A172 (cell line): ENCODE measurements at places on chromosomes 3 and 15. TPM values are rescaled to one million over a fixed set of nuclear protein-coding genes. Genes with fewer than 3 reads are reported as not detected.

The MORC1 gene
- not detected in 2 replicates for total RNA-seq

The CBLB gene
- total RNA-seq = 21.1 and 36.6 TPM in 2 replicates

The ADGRG7 gene
- not detected in 2 replicates for total RNA-seq

The CATSPER2 gene
- 0.47 and 0.60 TPM in 2 replicates for total RNA-seq

The CCDC174 gene
- total RNA-seq = 9.8 and 22.1 TPM in 2 replicates

The ACP3 gene
- total RNA-seq = not detected in 2 replicates

The GATM gene
- 0.67 and 1.9 TPM in 2 replicates for total RNA-seq

The AADAC gene
- 2.3 and 2.8 TPM in 2 replicates for total RNA-seq

The TMCO5A gene
- total RNA-seq = not detected in 2 replicates
